ENCODE measurements at places on chromosomes 2 and 18. TPM values are rescaled to one million over a fixed set of nuclear protein-coding genes. Genes with fewer than 3 reads are reported as not detected.

GRCh38 chr2:17538022-17538843, 2.3 kb upstream of the VSNL1 start:
- peaks cover 67% of the 10 kb centered on the region for H3K27me3 ChIP-seq
- H3K4me3 ChIP-seq, result peak overlapping the region; percentile 44
- no peak overlapping the region for H3K27ac ChIP-seq
- DNase-seq, result no peak

DNA sequence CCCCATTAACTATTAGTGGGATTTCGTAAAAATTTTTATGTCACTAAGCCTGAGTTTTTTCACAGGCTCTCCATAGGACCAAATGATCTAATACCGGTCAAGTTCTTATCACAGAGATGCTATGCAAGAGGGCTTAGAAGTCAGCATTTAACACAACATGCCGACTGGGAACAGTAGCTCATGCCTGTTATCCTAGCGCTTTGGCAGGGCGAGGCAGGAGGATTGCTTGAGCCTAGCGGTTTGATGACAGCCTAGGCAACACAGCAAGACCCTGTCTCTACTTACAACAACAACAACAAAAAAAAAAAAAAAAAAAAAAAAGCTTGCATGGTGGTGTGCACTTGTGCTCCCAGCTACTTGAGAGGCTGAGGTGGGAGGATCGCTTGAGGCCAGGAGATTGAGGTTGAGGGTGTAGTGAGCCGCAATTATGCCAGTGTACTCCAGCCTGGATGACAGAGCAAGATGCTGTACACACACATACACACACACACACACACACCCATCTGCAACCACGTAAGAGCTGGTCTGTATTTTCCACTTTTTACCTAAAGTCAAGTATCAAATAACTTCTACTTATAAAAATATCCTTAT, 67.6 kb upstream of the FAM124B start:
- H3K36me3 ChIP-seq, result peaks cover 7% of the 10 kb centered on the region
- H3K4me1 ChIP-seq, result peaks cover 2% of the 10 kb centered on the region
- no peak for DNase-seq
- no peak overlapping the region for H3K4me3 ChIP-seq
- H3K27me3 ChIP-seq, result no peaks in the 10 kb centered on the region

DNA sequence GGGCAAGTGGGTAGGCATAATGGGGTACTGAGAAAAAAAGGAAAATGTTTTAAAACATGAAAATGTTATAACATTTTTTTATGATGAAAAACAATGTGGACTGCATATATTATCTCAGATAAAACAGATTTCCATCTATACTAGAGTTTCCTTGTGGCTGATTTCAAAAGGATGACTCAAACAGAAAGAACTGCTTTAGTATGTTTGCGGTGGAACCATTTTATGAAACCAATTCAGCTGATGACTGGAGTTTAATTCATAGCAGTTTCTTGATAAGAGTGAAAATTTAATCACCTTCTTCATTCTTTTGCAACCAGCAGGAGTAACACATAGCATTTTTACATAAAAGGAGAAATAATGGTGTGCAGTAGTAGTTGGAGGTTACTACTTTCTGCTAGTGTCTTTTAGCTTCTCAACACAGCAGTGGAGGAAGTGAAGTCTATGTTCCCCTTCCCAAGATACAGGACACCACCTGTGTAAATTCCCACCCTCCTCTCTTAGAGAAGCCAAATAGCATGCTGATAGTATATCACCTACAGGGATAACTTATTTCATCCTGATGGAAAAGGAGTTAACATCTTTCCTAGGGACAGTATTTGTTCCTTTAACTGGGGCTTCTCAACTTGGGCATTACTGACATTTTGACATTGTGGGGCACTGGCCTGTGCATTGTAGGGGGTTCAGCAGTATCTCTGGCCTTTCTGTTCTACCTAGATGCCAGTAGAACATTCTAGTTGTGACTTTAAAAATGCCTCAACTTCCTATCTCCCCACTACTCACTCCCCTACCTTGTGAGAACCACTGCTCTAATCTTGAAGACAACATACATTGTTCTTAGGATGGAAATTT, 29.9 kb downstream of the PELI1 start:
- H3K4me3 ChIP-seq, result peak overlapping the region; percentile 73
- no peak for DNase-seq
- H3K27ac ChIP-seq, result peak overlapping the region; percentile 87
- no peaks in the 10 kb centered on the region for H3K27me3 ChIP-seq
- H3K4me1 ChIP-seq, result peaks cover 43% of the 10 kb centered on the region

Gene SLC8A1
- 0.75 TPM for total RNA-seq

Gene CHRNA1
- not detected for total RNA-seq

- no peaks in the 10 kb centered on the region for H3K4me1 ChIP-seq
- DNase-seq, result no peak
- H3K27ac ChIP-seq, result no peak overlapping the region
- H3K27me3 ChIP-seq, result peaks cover 22% of the 10 kb centered on the region
- H3K36me3 ChIP-seq, result no peaks in the 10 kb centered on the region
Measured at GRCh38 chr18:2326999-2327398, 244.3 kb downstream of the METTL4 start.

DNA sequence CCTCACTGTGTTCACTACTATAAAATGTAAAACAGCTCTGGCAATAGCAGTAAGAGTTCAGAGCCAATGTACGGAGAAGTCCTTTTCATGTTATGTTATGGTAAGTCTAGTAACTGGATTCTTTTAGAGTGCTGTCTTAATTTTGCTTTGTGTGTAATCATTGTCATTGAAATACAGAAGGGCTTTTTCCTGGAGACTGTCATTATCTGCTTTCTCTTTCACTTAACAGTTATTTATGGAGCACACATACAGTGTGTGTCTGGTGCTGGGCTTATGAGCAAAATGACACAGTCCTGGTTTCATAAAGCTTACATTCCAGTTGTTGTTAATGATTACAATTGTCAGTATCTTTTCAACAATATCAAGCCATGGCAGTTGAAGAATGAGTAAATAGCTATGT, 95.5 kb downstream of the CCDC102B start:
- DNase-seq, result no peak
- H3K36me3 ChIP-seq, result no peaks in the 10 kb centered on the region
- H3K4me3 ChIP-seq, result no peak overlapping the region
- no peaks in the 10 kb centered on the region for H3K4me1 ChIP-seq

Gene ABCB11
- total RNA-seq, result not detected

DNA sequence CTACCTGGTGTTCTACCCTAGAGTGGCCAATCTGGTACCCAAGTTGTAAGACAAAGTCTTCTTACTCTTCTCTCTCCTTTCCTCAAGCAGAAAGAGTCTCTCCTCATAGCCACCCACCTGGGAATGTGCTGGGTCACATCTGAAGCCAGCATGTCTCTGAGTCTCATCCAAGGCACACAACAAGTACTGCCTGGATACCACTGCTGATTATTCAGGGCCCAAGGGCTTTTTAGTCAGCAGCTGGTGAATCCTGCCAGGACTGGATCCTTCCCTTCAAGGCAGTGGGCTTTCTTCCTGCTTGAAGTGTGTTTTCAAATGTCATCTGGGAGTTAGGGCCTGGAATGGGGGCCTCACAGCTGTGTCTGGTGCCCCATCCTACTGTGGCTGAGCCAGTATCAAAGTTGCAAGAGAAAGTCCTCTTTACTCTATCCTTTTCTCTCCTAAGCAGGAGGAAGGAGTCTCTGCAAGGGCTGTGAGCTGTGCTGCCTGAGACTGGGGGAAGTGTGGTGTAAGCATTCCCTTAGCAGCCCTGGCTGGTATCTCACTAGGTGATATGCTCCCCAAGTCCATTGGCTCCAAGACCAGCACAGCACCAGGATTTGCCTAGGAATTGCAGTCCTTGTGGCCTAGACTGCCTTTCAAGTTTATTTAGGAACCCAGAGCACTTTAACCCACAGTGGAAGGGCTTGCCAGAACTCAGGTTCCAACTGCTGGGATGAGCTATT, 27.2 kb downstream of the OXER1 start:
- H3K4me3 ChIP-seq, result no peak overlapping the region
- H3K36me3 ChIP-seq, result peaks cover 79% of the 10 kb centered on the region
- H3K27me3 ChIP-seq, result no peaks in the 10 kb centered on the region

DNA sequence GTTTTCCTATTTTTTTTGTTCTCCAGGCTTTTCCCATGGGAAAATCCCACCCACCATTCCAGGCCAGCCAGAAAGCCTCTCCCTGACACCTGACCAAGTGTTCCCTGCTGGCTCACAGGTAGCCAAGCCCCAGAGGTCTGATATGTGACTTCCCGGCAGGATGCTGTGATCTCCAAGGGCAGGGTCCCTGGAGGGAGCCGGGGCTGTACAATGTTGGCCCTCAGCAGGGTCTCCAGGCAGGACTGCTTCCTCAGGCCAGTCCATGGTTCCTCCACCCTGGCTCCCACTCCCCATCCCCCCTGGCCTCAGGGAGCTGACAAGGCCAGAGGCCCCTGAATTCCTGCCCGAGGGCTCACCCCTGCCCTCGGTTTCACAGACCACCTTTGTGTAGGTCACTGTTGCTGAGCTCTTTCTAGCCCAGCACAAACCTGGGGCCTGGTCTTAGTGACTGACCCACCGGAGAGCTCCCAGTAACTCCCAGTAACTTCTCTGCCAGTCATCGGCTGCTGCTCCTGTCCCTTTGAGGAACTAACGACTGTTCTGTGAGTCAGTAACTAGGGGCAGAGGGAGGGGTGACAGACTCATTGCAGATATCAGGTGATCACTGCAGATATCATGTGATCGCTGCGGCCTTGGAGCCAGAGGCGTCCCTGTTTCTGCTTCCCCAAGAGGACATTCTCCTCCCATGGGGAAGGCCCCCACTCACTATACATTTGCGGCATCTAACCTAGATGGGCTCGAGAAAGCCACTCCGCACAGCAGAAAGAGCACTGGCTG, 38.7 kb downstream of the SDC1 start:
- H3K36me3 ChIP-seq, result no peaks in the 10 kb centered on the region
- H3K27me3 ChIP-seq, result no peaks in the 10 kb centered on the region
- no peak overlapping the region for H3K4me3 ChIP-seq
- no peak for DNase-seq
- H3K4me1 ChIP-seq, result no peaks in the 10 kb centered on the region

Gene AQP12A
- total RNA-seq, result not detected

Gene TDRD15
- total RNA-seq, result 0.06 TPM

Gene FBXO36
- 1.8 TPM for total RNA-seq

DNA sequence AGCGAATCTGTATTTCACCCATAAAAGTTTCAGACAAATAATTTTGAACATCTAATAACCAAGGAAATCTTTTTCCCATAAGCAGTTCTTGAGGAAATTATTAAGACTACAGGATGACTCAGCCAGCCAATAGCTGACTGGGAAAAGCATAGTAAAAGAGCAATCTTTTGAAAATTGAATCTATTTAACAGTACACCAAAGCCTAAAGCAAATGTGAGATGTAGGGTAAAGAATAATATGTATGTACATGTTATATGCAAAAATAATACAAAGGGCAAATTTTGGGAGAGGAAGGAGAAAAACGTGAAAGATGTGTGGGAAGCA, 12.6 kb upstream of the KDSR start:
- no peaks in the 10 kb centered on the region for H3K27me3 ChIP-seq
- no peak overlapping the region for H3K4me3 ChIP-seq
- peak overlapping the region; percentile 17 for H3K27ac ChIP-seq
- H3K36me3 ChIP-seq, result peaks cover 17% of the 10 kb centered on the region
- DNase-seq, result no peak

Gene CCDC121
- 1.1 TPM for total RNA-seq

DNA sequence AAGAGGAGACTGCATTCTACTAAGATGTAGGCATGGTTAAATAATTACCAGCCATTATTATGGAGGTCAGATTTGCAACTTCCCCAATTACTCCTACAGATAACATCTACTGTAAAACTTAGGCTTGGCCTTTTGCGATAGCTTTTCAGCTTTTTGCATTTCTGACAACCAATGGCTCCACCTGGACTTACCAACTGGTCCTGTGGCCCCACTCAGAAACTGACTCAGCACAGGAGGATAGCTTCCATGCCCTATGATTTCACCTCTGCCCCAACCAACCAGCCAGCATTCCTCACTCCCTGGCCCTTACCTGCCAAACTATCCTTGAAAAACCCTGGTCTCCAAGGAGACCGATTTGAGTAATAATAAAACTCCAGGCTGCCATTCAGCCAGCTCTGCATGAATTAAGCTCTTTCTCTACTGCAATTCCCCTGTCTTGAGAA, 28.2 kb downstream of the TUBB6 start:
- no peak overlapping the region for H3K4me3 ChIP-seq
- H3K27me3 ChIP-seq, result no peaks in the 10 kb centered on the region
- H3K27ac ChIP-seq, result no peak overlapping the region
- no peak for DNase-seq
- H3K36me3 ChIP-seq, result peaks cover 14% of the 10 kb centered on the region
- no peaks in the 10 kb centered on the region for H3K4me1 ChIP-seq

DNA sequence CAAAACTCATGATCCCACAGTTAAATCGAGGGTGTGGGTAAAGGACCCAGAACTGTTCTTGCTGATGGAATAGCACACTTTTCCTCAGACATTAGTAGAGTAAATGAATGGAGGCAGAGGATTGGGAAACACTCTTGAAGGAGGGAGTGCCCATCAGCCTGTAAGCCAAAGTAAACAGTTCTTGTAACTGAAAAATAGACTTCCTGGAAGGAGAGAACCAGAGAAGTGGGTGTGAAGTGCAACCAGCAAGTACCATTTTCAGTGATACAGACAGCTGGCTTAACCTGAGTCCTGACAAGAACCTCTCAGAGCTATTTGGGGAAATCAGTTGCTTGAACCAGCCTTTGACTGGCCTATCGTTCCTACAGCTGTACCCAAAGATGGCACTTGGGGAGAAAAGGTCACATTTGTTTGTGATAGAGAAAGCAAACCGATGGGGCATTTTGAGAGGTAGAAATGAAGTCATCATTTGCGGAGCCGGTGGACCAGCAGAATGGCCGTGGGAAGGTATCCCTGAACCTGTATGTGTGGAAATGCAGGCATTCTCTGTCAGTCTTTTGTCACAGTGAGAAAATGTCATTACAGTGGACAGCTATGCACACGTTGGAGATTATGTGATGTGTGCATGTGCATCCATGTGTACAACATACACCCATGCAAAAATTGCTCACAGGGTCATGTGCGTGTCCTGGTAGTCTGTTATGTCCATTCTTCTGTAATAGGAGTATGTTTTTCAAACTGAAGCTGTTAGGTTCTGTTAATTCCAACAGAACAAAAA, 17.8 kb downstream of the CRIM1 start:
- no peaks in the 10 kb centered on the region for H3K27me3 ChIP-seq
- no peak for DNase-seq

Gene NXPH2
- not detected for total RNA-seq

GRCh38 chr2:3876685-3877084, 173.3 kb downstream of the DCDC2C start:
- no peak overlapping the region for H3K4me3 ChIP-seq
- no peaks in the 10 kb centered on the region for H3K36me3 ChIP-seq
- no peak for DNase-seq
- H3K27me3 ChIP-seq, result peaks cover 7% of the 10 kb centered on the region
- no peaks in the 10 kb centered on the region for H3K4me1 ChIP-seq

- no peak overlapping the region for H3K4me3 ChIP-seq
- no peak overlapping the region for H3K27ac ChIP-seq
- peaks cover 2% of the 10 kb centered on the region for H3K27me3 ChIP-seq
- no peaks in the 10 kb centered on the region for H3K4me1 ChIP-seq
- H3K36me3 ChIP-seq, result no peaks in the 10 kb centered on the region
Measured at GRCh38 chr2:29509397-29509796, 394.2 kb downstream of the CLIP4 start.

Gene TUBB8B
- not detected for total RNA-seq
